Smooth muscle cell of trachea (primary cell): ENCODE measurements at places on chromosomes 13 and 19. TPM values are rescaled to one million over a fixed set of nuclear protein-coding genes. Genes with fewer than 3 reads are reported as not detected.

The PABPC3 gene
- 0.15 and 0.17 TPM in 2 replicates for total RNA-seq

The KRTDAP gene
- not detected in 2 replicates for total RNA-seq

The FBXO46 gene
- 5.2 and 9.1 TPM in 2 replicates for total RNA-seq

The ATP4B gene
- total RNA-seq = 0.17 TPM in 1 of 2 replicates, not detected in the other

The ZNF763 gene
- 2.2 and 2.8 TPM in 2 replicates for total RNA-seq
